ENCODE measurements at places on chromosomes 11 and 22. TPM values are rescaled to one million over a fixed set of nuclear protein-coding genes. Genes with fewer than 3 reads are reported as not detected.

The TSPAN32 gene
- total RNA-seq, result 16.4 TPM

The OR8A1 gene
- not detected for total RNA-seq

The ADAMTS8 gene
- total RNA-seq, result 13.0 TPM

DNA sequence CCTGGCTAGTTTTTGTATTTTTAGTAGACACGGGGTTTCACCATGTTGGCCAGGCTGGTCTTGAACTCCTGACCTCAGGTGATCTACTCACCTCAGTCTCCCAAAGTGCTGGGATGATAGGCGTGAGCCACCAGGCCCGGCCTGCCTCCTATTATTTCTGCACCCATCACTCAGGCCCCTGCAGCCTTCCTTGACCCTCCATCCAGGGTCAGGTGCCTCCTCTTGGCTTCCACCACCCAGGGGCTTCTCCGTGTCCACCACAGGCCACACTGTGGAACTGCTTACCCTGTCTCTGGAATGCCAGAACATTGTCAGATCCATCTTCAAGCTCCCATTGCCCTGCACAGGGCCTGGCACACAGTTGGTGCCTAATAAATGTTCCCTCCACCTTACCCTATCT lies 75.4 kb upstream of the RTL6 start:
- DNase-seq, result no peak

GRCh38 chr11:86625544-86625943 lies 46.9 kb downstream of the ME3 start:
- no peak for DNase-seq

DNA sequence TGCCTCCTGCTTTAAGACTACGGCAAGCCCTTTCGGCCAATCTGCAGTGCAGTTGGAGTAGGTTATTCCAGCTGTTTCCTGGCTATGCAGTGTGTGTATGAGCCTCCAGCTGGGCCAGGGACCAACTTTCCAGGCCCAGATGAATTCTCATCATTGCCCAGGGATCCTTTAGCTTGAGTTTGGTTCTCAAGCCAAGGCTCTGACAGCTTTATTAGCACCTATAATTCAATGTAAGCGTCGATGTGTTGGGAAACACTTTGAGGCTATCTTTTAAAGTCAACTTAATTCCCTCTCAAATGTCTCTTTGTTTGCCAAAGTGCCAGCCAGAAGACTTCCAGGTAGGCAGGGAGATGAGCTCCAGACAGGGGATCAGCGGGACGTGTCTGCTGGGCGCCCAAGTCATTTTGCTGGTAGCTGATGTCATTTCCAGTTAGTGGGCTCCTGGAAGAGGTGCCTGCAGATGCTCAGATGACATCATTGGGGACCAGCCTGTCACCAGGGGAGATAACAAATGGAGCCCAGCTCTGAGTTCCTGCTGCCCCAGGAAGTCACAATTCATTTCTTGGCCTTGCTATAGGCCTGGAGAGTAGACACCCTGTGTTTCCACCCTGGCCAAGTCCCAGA lies 520.4 kb downstream of the SOX6 start:
- no peak for DNase-seq

The RNF215 gene
- 18.5 TPM for total RNA-seq

The CADM1 gene
- total RNA-seq, result 149 TPM

The ME3 gene
- 47.7 TPM for total RNA-seq

DNA sequence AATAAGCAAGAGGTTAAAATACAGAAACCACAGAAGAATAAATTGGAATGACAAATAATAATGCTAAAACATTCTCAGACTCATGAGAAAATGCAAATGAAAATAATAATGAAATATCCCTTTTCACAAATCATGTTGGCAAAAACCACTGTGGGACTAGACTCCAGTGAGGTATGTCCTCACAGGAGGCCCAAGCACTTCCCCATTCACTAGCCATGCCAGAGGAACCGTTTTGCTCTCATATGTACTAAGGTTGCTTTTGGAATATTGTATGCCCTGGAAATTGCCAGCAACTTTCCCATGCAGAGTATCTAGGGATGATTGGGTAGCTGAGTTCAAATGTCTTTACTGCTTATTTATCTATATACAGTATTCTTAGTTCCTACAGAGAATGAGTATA lies 106.2 kb upstream of the CHORDC1 start:
- DNase-seq, result no peak

The OR4A16 gene
- total RNA-seq, result not detected
